ENCODE measurements at places on chromosomes 4 and X.
A peak's percentile ranks its signal among the peaks of the same experiment; 100 is the strongest.

DNA sequence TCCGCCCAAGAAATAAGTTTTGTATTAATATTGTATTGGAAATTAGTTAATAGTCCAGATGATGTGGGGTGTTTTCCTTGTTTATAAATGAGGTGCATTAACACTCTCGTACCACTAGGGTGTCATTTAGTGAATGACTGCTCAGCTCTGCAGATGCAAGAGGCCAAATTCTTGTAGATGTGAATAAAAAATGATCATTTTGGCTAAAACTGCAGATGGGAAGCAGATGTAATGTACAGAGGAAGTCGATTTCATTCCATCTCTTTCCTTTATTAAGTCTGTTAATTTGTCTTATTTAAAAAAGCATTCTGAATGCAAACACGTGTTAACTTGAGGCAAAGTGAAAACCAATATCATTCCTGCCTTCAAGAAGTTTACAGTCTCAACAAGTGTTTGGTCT lies 108.1 kb downstream of the DHX15 start:
- no peaks in the 10 kb centered on the region for H3K36me3 ChIP-seq
- H3K4me3 ChIP-seq = no peak overlapping the region
- no peak for DNase-seq
- no peak overlapping the region for H3K27ac ChIP-seq
- H3K27me3 ChIP-seq = peaks cover 64% of the 10 kb centered on the region

DNA sequence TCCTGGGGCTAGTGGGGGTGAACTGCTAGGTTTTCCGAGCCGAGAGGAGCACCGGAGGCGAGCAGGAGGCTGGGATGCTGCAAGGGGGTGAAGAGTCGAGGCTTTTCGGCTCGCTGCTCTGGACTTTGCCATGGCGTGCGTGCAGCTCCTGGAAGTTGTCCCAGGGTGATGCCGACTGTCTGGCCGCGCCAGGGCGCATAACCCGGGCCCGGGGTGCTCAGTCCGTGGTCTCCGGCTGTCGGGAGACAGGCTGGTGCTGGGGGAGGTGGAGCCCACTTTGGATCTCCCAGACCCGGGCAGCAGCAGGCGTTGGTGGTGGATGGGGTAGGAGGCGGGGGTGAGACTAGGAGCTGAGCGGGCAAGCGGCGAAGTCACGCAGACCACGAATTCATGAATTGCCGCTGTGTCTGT lies 793 bp downstream of the GRIA3 start:
- H3K4me3 ChIP-seq = no peak overlapping the region
- H3K4me1 ChIP-seq = peaks cover 4% of the 10 kb centered on the region
- no peaks in the 10 kb centered on the region for H3K36me3 ChIP-seq
- peaks cover 34% of the 10 kb centered on the region for H3K27me3 ChIP-seq
- H3K27ac ChIP-seq = no peak overlapping the region

DNA sequence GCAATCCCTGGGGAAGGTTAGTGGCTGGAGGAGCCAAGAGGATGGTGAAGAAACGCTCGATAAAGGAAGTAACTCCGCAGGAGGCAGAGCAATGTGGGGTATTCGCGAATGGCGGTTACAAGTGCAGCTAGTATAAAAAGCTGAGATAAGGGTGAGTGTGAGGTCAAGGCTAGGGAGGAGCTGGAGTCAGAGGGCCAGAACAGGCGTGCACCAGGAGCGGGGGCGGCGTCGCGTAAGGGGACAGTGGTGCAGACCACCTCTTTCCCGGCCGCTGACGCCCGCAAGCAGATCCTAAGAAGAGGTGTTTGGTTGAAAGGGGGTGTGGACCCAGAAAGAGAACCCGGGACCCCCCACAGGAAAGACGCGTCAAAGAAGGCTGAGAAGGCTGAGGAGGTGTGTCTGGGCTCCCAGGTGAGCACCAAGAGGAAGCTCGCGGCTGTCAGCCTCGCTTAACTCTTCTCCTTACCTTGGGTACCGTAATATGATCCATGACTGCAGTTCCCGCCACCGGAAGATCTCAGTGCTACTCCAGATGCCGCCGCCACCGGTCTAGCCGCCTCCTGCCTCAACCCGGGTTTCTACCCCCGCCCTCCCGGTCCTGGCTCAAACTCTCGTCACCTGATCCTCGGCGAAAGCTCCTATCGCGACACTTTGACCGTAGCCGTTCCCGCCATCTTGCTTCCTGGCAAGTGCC lies at the start of gene MTMR8:
Gene MTMR8, minus strand, starts transcription at position 579 of the 694 bp plus-strand sequence. Its CDS starts 89 bp downstream, at position 490.
- peak within 1 kb of the TSS; percentile 76 for H3K27ac ChIP-seq
- peak within 1 kb of the TSS; percentile 89 for H3K4me3 ChIP-seq
- H3K4me1 ChIP-seq = peaks cover 13% of the 10 kb centered on the region

- no peak for DNase-seq
- H3K4me1 ChIP-seq = no peaks in the 10 kb centered on the region
- H3K4me3 ChIP-seq = no peak overlapping the region
- no peaks in the 10 kb centered on the region for H3K27me3 ChIP-seq
Measured at GRCh38 chrX:5681159-5681558, 547.5 kb downstream of the NLGN4X start.

DNA sequence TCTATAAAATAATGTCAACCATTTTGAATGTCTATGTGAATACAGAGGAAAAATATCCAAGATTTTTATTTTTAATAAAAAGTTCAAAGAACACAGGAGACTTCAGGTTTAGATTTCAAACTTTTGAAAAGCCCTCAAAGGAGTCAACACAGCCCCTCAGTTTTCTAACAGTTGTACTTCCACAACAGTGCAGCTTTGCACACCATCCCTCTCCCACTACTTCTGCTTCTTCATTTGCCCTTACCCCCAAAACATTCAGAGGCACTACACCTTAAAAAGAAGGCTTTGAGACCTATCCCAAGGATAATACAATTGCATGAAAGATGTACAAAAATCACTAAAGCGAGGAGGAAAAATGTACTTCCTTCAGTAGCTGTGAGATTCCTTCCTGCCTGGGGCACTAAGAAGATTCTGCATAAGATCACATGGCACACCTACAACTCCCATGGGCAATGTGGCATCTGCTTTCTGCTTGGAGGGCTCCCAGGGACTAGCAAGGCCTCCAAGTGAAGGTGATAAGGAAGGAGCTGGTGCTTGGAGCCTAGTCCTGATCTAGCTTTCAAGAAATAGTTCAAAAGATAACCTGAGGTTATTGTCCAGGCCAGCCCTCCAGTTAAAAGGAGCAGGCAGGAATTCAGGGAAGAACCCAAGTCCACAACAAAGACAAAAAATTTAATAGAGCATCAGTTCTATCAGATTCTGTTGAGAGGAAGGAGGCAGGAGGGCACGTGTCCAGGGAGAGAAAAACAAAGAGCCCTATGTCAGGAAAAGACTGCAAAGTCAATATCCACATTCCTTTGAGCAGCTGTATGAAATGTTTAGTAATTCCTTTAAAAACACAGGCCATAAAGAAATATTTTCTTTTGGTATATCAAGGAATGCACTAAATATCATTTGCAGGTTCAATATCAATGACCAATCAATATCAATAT lies 19.1 kb downstream of the ARAP2 start:
- peak overlapping the region; percentile 36 for H3K27ac ChIP-seq
- H3K4me3 ChIP-seq = no peak overlapping the region
- peaks cover 7% of the 10 kb centered on the region for H3K36me3 ChIP-seq
- DNase-seq = no peak
- H3K27me3 ChIP-seq = no peaks in the 10 kb centered on the region

DNA sequence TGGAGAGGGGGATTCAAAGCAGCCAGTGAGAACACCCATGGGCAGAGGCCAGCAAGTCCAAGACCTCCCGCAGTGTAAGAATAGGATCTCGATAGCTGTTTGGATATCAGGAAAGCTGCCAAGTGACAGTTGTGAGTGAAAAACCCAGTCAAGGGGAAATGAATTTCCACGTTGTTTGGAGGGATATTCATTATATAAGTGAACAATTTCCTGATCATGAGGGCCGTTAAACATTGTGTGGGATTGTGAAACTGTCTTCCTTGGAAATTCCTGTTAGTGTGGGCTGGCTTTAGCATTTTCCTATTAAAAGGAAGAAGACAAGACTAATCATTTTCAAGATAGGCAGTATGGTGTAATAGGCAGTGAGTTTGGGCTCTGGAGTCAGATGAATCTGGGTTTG lies 15.0 kb downstream of the CLDN2 start:
- no peak overlapping the region for H3K27ac ChIP-seq
- no peaks in the 10 kb centered on the region for H3K27me3 ChIP-seq
- no peaks in the 10 kb centered on the region for H3K36me3 ChIP-seq
- no peak for DNase-seq

GRCh38 chr4:113146876-113147358 lies 97.5 kb downstream of the ANK2 start:
- no peak overlapping the region for H3K27ac ChIP-seq
- H3K4me1 ChIP-seq = peaks cover 2% of the 10 kb centered on the region
- peak overlapping the region; percentile 68 for H3K4me3 ChIP-seq
- H3K36me3 ChIP-seq = no peaks in the 10 kb centered on the region
- no peaks in the 10 kb centered on the region for H3K27me3 ChIP-seq
- no peak for DNase-seq

- no peaks in the 10 kb centered on the region for H3K4me1 ChIP-seq
- no peak overlapping the region for H3K27ac ChIP-seq
- no peak overlapping the region for H3K4me3 ChIP-seq
- no peaks in the 10 kb centered on the region for H3K27me3 ChIP-seq
Measured at GRCh38 chr4:170758988-170759387, 669.2 kb upstream of the AADAT start.

DNA sequence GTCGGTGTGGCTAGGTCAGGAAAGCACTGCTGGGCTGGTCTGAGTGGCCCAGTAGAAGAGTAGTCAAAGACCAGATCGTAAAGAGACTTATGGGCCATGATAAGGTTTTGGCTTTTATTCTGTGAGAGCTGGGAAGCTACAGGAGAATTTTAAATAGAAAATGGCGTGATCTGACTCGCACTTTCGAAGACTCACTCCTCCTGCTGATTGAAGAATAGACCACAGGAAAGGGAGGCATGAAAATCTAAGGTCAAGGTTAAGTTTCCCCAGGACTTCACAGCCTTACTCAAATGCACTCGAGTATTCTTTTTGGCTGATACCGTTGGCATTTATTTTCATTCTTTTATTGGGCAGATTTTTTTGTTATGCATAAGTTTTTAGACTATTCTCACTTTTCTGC lies 231.4 kb upstream of the ANKRD50 start:
- no peaks in the 10 kb centered on the region for H3K4me1 ChIP-seq
- DNase-seq = no peak
- no peak overlapping the region for H3K4me3 ChIP-seq
- no peaks in the 10 kb centered on the region for H3K27me3 ChIP-seq
- no peak overlapping the region for H3K27ac ChIP-seq
- H3K36me3 ChIP-seq = no peaks in the 10 kb centered on the region

DNA sequence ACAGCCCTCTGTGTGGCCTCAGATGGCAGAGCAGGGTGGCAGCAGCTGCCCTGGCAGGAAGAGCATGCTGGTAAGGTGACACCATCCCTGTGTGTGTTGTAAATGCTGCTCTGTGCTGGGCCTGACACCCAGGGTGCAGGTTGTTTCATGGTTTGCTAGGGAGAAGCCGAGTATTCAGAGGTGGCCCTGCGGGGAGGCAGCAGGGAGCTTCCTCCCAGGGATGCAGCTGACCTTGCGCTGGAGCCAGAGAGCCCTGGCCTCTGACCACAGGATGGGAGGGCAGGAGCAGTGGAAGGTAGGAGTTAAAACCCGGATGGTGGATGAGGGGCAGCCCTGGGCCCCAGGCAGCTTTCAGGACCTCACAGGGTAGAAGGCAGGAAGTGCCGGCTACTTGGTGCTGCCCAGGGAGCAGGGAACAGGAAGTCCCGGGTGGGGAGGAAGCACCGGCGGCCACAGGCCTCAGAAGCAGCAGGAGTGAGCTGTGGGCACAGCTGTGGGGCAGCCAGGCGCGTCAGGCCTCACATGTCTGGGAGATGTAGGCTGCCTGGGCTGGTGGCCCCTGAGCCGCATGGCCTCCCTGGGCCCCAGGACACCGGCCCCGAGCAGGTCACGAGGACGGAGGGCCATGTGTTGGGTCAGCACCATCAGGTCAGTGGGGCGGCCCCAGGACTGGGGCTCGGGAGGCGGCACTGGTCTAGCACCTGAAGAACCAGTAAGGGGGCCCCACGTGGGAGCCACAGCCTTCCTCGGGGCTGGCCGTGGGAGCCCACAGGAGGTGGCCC lies 19.1 kb downstream of the SH3BP2 start:
- peak; percentile 73 for DNase-seq
- no peaks in the 10 kb centered on the region for H3K27me3 ChIP-seq
- H3K36me3 ChIP-seq = peaks cover 32% of the 10 kb centered on the region
- peak overlapping the region; percentile 98 for H3K27ac ChIP-seq
- peak overlapping the region; percentile 90 for H3K4me3 ChIP-seq

DNA sequence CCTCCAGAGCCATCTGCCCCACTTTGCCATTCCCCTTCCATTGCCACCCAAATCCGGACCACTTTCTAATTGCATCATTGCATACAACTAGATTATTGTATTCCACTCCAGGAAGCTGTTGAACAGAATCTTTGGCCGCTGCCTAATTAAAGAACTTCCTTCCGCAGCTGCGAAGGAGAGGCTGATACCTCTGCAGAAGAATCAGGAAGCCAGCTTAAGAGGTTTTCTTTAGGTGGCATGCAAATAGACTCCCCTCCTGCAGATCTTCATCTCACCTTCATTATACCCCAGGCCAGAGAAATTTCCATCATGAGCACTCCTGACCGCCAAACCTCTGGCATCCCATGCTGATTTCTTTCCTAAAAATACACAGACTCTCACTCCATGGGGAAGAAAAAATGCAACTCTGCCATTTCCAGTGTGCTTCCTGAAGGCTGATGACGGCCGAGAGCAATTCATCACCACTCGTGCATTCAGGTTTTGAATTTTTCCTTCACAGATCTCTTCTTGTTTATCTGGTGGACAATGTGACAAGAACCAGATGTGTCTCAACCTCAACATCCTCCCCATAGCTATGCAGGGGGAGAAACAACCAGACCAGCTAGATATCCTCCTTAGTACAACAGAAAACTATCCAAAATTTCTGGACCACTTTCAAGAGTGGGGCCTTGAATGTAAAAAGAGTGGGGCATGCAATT lies 31.2 kb downstream of the LGI2 start:
- H3K4me1 ChIP-seq = peaks cover 5% of the 10 kb centered on the region
- no peak overlapping the region for H3K27ac ChIP-seq
- DNase-seq = no peak
- H3K27me3 ChIP-seq = peaks cover 4% of the 10 kb centered on the region
- H3K4me3 ChIP-seq = no peak overlapping the region
- no peaks in the 10 kb centered on the region for H3K36me3 ChIP-seq

GRCh38 chrX:22533898-22534297 lies 261.2 kb downstream of the CBLL2 start:
- no peaks in the 10 kb centered on the region for H3K27me3 ChIP-seq
- no peaks in the 10 kb centered on the region for H3K36me3 ChIP-seq
- no peak overlapping the region for H3K27ac ChIP-seq
- H3K4me1 ChIP-seq = no peaks in the 10 kb centered on the region
- H3K4me3 ChIP-seq = no peak overlapping the region
- DNase-seq = no peak

- peaks cover 22% of the 10 kb centered on the region for H3K4me1 ChIP-seq
- no peak for DNase-seq
- H3K4me3 ChIP-seq = no peak overlapping the region
- no peaks in the 10 kb centered on the region for H3K27me3 ChIP-seq
- no peaks in the 10 kb centered on the region for H3K36me3 ChIP-seq
Measured at GRCh38 chrX:110320381-110320987, 2.6 kb upstream of the AMMECR1 start.
